ENCODE measurements at places on chromosomes 12 and 14.

DNA sequence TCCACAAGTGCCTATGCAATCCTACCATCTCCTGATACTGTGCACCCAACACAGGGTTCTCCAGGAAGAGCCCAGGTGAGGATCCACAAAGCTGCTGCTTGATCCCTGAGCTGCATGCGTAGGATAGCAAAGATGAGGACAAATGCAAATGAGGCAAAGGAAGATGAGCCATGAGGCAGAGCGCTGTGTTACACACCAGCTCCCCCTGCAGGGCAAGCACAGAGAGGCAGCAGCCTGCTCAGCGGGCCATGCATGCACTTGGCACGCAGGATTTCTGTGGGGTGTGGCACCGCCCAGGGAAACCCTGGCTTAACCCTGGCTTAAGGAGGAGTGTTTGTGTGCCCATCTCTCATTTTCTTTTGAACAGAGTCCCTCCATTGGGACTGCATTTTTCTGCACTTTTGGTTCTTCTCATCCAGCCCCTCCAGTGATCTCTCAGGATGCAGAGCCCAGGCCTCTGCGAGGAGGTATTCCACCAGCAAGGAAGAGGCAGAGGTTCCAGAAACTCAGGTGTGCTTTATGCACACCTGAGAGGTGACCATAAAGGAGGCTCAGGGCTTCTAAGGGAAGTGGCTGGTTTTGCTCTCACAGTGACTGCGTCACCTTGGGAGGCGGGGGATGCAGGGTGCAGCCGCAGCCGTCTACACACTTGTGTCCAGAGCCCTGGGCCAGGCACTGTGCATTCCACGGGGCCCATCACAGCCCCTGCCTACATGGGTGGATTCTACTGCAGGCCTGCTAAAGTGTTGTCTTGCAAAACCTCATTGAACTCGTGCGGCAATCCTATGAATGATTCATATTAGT lies 973.3 kb upstream of the TMEM132C start:
- DNase-seq: peak; percentile 37

- no peak for DNase-seq
Measured at GRCh38 chr14:81344481-81345160, 55.5 kb downstream of the STON2 start.

DNA sequence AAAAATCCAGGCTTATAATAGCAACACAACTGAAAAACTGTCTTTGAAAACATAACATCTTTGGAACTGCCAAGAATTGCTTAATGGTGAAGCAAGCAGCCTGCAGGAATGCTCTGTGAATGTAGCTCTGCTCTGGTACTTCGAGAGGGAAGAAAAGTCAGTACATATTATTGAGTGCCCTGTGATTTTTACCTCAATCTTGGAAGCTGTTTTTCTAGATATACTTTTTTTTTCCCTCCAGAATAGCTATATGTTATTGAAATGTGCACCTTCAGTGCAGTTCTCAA lies 508.1 kb downstream of the PCNX1 start:
- peak; percentile 29 for DNase-seq

GRCh38 chr12:8823565-8824300 lies 1.3 kb downstream of the A2ML1 start:
- DNase-seq: no peak

GRCh38 chr14:81710232-81710845 lies 176.7 kb upstream of the SEL1L start:
- DNase-seq: no peak

DNA sequence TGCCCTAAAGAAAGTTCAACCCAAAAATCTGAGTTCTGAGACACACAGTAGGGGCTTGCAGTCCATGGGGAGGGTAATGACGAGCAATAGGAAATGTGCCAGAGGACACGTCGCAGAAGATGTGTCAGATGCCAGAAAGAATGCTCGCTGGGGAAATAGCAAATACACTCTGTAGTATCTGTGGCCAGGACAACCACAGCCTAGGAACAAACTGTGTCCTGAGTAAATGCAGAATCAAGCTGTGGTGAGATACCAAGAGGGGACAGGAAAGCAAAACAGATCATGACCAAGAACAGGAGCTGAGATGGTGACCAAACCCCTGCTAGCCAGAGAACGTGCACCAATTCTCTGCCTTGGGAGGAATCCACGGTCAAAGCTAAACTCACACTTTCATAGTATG lies 9.1 kb downstream of the CRACR2A start:
- no peak for DNase-seq

DNA sequence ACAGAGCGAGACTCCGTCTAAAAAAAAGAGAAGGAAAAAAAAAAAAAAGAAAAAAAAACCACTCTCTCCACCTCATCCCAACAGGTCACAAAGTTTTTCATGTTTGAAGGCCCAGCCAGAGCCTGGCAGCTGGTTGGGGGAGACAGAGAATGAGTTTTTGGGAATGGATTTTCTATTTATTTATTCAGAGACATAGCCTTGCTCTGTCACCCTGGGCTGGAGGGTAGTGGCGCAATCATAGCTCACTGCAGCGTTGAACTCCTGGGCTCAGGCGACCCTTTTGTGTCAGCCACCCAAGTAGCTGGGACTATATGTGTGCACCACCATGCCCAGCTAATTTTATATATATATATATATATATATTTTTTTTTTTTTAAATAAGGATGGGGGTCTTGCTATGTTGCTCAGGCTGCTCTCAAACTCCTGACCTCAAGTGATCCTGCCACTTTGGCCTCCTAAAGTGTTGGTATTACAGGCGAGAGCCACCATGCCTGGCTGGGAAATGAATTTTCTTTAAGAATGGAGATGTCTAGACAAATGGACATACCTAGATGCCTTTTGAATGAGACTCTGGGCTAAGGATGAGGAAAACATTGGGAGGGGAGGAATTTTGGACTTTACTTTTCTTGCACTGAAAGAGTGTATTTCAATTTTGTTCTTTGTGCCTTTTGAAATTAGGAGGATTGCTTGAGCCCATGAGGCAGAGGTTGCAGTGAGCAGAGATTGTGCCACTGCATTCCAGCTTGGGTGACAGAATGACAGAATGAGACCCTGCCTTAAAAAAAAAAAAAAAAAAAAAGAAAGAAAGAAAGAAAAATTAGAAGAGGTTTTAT lies 16.9 kb upstream of the PPP1R1A start:
- no peak for DNase-seq

DNA sequence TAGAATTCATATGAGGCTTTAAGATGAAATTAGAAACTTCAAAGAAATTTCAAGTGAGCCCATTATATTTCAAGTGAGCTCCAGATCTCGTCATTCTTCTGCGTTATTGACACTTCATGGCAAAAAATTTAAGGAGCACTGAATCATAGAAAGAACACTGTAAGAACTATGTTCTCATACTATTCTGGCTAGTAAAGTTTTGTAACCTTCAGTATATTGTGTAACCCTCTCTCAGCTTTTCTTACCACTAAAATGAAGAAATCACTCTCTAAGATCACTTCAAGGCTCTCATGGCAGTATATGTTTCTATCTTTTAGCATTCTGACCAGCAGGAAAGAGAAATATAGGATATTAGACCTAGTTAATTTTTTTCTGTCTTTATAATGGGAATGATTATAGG lies 6.3 kb downstream of the GPHN start:
- no peak for DNase-seq

DNA sequence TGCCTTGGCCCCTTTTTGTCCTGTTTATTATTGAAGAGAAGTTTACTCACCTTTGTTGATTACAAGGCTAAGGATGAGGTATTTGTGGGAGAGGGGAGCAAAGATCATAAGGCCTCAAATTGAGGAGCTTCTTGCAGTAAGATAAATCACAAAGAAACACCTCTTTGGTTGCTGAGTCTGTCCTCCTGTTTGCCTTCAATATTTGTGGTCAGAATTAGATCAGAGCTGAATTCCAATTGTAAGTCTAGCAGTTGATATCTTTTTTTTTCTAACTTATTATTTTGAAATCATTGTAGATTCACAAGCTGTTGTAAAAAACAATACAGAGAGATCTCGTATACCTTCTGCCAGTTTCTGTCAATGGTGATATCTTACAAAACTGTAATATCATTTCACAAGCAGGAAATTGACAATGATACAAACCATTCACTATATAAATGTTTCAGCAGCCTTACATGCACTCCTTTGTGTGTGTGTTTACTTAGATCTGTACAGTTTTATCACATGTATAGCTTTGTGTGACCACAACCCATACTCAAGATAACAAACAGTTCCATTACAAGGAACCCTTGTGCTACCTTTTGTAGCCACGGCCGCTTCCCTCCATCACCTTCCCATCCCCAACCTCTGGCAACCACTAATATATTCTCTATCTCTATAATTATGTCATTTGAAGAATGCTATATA lies 97.4 kb downstream of the KICS2 start:
- DNase-seq: no peak

DNA sequence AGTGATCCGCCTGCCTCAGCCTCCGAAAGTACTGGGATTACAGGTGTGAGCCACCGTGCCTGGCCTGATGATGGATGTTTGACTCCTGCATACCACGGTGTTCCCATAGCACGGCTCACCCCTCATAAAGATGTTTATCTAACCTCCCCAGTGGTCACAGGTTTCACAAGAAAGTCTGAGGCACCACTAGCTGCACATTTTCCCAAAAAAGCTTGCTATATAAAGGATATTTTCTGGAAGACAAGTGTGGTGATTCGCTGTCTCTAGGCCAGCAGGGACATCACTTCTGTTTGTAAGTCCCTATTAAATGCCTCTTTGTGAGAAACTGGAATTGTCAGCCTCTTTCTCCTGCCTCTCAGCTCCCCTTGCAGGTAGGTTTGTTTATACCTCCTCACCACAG lies 18.3 kb downstream of the PLEK2 start:
- DNase-seq: no peak

DNA sequence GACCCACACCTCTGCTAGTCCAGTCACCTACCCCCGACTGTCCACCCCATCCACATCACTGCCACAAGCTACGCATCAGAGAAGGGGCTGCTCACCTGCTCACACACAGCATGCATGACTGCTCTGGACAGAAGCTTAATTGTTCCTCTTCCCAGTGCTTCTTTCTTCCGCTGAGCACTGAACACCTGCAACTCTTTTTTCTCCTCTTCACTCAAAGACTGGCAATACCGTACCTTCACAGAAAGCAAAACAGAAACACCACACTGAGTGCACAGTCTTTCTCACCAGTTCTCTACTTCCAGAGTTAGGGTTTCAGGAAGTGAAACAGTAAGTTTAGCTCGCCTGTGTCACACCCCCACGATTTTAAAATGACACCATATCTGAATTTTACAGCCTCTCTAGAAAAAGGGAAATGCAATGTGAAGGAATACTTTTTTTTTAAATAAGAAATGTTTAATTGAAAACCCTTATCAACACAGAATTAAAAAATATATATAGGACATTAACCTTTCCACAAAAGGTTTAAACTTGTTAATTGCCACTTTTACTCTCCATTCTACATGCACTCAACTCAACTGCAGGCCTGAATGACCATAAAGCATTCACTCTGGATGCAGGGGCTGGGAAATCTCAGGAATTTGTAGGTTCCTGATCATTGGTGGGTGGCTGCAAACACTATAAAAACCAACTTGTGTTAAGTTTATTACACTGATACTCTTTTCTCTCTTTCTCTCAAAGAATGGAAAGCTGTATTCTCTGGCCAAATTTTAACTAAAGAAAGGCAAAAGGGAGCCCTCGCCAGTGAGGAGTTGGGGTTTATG lies 120.0 kb downstream of the PRICKLE1 start:
- no peak for DNase-seq

DNA sequence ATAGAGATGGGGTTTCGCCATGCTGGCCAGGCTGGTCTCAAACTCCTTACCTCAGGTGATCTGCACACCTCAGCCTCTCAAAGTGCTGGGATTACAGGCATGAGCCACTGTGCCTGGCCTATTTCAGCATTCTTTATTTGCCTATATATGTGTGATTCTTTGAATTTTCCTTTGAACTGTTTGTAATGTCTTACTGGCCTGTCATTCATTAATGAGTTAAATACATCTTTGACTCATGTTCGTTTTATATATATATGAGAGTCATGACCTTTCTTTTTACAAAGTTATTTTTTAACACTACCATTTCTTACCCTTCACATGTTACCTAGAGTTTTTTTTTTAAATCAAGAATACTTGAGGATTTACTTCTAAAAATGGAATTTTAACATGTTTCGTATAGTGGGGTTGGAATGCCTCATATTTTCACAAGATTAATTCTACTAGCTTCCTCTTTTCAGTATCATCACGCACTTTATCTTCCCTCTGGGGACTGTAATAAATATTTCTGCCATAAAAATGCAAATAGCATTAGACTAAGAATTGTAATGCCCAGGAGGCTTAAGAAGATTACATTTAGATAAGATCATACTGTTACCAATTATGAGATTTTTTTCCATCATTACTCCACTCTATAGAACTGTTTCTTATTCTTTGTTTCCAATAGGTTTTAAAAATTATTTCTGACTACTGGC lies 66.7 kb downstream of the NTN4 start:
- DNase-seq: no peak

GRCh38 chr14:95692109-95692508 lies 5.9 kb downstream of the TCL1B start:
- DNase-seq: no peak

DNA sequence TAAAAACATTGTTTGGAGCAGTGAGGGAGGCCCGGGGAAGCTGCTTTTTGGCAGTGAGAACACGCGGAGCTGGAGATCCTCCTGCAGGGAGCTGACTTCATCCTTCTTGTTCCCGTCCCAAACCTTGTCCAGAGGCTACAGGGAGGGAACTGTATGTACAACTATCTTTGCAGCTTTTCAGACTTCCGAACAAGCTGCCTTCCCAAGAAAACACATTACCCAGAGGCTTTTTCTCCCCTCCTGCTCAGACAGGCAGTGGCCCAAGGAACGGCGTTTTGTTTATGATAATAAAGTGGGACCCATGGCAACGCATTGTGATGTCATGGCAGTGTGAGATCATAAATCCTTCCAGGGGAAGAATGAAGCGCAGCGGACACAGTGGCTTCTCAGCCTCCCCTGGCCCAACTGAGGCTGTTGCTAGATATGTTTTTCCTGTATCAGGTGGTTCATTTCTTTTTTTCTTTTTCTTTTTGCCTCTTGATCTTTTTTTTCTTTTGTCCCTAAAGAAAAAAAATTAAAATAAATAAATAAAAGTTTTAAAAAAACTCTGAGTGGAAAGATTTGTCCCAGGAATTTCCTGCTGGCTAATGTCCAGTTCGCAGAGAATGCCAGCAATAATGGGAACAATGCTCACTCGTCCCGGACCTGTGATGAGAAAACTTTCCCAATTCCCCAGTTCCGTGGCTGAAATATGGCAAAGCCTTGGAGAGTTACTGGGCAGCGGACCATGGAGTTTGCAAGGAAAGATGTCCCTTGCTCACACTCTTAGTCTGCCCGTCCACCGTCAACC lies 103.4 kb upstream of the MAP1LC3B2 start:
- DNase-seq: peak; percentile 83

DNA sequence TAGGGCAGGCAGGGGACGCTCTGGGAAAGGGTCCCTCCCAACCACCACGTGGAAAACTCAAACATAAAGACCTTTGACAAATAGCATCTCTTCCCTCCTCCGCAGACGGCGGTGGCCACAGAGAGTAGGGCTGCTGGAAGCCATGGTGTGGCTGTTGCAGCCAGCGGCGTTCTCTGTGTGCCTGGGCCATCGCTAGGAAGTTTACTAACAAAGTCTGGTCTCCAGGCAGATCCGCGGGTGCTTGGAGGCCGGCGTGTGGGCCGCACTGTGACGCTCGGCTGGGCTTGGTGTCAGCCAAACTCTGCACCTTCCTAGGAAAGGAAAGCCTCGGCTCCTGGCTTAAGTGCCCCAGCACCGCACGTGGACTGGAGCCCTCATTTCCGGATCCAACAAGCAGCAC lies 65.6 kb downstream of the CCDC88C start:
- no peak for DNase-seq

- no peak for DNase-seq
Measured at GRCh38 chr12:47554046-47554653, 151.7 kb downstream of the RPAP3 start.

- DNase-seq: no peak
Measured at GRCh38 chr12:46982629-46983392, 96.6 kb upstream of the PCED1B start.

- DNase-seq: no peak
Measured at GRCh38 chr12:77584860-77585259, 245.8 kb upstream of the NAV3 start.
